ENCODE measurements at places on chromosomes 2 and 18. TPM values are rescaled to one million over a fixed set of nuclear protein-coding genes. Genes with fewer than 3 reads are reported as not detected.

- no peak for DNase-seq
Measured at GRCh38 chr2:16142383-16143361, 202.3 kb downstream of the MYCN start.

DNA sequence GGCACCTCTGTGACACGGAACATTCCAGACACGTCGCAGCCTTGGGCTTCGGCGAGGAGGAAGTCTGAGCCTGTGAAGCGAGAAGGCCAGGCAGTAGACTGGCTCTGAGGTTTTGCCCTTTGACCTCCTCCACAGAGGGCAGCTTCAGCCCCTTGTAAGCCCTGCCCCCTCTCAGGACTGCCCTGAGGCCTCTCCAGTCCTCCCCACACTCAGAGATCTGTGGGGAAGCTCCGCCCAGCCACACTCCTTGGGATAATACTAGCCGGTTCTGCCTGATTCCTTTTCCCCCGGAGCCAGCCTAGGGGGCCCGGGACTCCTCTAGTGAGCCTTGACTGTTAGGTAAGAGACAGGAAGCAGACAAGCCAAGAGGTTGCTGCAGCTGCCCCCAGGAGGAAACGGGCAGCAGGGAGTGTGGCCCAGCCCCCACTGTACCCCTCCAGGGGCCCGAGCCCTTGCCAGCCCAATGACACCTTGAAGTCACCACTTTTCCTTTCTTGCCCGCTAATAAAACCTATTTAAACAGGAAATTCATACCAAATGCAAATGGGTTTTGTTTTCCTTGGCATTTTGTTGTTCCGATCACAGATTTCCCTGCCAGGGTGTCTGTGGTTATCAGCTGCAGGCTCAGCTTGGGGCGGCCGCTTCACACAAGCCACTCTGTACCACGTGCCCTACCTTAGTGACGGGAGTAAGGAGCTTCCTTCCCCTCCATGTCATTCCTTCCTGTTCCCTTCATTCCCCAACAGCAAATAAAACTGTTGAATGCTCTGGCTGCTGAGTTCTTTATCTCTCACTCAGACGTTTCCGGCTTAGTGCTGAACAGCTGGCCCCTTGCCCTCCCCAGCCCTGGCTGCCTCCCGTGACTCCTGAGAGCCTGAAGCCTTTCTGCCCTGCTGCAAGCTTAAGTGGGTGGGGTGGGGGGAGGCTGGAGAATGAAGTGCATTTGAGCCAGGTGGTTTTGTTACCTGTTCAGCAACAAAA lies 124.7 kb downstream of the CABLES1 start:
- peak; percentile 72 for DNase-seq

CYP26B1 gene
- 5.8 TPM for total RNA-seq

DNA sequence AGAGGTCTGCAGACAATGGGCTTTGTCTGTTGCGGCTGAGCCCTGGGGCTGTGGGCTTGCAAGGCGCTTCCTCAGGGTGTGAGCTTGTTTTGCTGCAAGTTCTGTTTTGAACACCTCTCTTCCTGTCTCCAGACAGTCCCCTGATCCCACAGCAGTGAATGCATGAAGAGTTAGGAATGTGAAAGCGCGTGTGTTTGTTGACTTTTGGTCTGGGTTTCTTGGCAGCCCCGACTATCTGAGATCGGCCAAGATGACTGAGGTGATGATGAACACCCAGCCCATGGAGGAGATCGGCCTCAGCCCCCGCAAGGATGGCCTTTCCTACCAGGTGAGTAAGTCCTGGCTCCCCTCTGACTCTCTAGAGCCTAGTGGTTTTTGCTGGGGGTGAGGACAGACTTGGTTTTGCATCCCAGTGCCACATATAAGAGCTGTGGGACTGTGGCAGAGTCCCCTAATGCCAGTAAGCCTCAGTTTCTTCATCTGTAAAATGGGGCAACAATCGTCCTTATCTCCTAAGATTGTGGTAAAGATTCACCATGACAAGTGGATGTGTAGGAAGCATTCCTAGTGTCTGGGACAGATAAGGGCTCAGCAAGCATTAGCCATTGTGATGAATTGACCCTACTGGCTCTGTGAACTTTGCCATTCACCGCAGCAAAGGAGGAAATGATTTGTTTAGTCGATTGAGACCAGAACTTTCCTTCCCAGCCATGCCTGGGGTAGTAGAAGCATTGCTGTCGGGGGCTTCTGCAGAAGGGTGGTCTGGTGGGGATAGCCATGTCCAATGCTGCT lies 3.0 kb downstream of the LBH start:
- DNase-seq: no peak

DNA sequence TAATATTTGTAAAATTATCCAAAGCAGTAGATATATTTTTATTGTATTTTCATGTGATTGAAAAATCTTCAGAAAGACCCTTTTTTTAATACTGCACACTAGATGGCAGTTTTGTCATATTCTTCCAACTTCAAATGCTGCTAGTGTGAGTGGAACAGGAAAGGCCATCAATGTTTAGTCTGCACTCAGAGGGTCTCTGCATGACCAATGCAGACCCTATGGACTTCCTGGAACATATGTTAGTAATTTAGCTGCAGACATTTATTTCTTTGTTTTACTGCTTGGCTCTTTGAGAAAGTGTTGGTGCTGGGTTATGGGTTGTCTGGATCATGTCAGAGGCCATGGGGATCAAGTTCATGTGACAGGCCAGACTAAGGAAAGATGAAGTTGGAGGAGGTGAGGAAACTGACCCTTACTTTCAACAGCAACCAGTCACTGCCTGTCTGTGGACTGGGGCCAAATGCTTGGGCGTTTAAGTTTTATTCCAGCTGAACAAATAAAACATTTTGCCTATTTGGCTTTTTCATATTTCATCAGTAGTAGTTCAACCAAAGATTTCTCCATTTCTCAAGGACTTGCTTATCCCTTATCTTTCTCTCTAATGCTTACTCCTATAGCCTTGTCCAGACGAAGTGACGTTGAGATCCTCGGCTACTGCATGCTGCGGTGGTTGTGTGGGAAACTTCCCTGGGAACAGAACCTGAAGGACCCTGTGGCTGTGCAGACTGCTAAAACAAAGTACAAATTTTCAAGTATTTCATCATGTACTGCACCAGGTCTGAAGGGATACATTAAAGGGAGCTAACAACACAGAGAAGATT lies 84.8 kb downstream of the VRK2 start:
- peak; percentile 24 for DNase-seq

DNA sequence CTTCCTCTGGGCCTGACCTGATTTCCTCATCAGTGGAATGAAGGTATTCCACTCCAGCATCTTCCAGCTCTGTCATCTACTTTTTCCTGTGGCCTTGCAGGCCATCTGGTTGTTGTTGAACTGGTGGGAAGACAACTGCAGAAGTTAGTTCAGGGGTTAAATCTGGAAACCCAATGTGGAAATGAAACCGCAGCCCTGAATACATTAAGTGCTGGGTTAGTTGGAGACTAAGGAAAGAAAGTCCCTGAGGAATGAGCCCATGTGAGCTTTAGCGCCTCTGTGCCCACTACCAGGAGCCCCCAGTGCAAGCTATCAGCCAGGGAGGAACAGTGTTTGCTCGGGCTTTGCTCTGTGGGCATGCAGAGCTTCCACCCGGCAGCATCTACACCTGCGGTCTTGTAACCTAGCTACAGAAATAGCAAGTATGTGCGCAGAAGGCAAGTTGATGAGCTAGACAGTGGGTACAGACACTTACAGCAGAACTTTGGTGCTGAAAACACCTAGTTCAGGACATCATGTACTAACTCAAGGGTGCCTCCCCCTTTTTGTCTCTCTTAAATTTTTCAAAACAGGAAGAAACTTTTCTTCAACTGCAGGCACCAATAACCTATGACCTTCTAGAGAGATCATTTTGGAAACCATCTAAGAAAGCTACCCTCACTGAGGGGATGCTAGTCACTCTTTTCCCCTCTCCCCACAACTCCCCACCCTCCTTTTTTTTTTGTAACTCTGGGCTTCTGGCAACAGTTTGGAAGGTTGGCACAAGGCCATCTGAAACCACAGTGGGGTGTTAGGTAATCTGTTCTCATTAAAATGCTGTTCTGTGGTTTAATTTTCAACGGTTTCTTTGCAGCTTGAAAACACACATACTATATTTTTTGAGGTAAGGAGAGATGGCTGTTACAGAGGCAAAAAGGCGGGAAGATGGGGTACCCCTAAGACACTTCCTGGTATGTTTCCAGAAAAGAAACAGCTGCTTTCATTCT lies 18.3 kb upstream of the CXCR4 start:
- DNase-seq: no peak

DNA sequence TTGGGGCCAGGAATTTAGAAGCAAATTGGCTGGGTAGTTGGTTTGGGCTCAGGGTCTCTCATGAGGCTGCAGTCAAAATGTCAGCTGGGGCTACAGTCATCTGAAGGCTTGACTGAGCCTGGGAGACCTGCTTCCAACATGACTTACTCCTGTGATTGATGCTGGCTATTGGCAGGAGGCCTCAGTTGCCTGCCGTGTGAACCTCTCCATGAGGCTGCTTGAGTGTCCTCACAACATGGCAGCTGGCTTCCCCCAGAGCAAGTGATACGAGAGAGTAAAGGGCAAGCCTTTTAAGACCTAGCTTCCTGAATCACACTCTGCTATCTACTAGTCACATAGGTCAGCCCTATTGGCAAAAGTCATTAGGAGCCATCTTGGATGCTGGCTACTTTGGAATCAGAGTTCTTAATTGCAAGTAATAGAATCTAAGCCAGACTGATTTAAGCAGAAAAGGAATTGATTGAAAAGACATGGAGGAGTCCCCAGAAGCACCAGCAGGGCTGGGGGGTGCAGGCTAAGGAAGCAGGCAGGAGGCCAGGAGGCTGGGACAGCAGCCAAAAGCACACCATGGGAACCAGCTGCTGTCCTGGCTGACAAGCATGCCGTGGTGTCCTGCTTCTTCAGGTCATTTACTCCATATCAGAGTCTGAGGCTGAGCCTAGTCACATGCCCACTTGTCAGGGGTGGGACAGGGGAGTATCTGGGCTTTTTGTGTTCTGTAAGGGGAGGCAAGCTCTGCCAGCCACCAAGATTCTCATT lies 7.8 kb upstream of the GIGYF2 start:
- DNase-seq: peak; percentile 23

DNA sequence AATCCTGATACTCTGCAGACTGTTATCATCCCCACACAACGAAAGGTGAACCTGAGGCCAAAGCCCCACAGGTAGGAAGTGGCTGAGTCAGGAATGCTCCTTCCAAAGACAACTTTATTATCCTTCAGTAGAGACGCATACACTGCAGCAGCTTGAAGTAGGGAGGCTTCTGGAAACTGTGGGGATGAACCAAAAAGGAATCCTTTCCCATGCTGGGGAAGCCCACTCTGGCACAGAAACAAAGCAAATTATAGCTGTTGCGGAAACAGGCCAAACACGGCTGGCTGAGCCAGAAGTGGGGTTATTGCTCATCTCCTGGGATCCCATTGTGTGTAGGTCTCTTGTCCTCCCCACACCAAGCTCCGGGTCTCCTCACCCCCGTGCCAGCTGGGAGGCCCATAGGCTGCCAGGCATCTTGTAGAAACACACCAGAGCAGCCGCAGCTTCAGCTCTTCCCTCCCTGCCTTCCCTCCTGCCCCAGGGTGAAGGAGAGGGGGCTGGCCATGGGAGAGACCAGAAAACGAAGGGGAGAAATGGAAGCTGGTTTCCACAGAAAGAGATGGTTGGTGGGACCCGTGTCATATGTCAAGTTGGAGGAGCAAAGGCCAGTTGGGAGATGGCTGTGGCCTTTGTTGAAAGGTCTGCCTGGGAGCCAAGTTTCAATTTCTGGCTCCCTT lies 176.9 kb upstream of the NABP1 start:
- peak; percentile 36 for DNase-seq

- DNase-seq: no peak
Measured at GRCh38 chr2:238202326-238203093, 985 bp downstream of the ILKAP start.

GRCh38 chr2:239376351-239376750 lies 24.5 kb downstream of the HDAC4 start:
- no peak for DNase-seq

GATA6 gene
- 221 TPM for total RNA-seq

DNA sequence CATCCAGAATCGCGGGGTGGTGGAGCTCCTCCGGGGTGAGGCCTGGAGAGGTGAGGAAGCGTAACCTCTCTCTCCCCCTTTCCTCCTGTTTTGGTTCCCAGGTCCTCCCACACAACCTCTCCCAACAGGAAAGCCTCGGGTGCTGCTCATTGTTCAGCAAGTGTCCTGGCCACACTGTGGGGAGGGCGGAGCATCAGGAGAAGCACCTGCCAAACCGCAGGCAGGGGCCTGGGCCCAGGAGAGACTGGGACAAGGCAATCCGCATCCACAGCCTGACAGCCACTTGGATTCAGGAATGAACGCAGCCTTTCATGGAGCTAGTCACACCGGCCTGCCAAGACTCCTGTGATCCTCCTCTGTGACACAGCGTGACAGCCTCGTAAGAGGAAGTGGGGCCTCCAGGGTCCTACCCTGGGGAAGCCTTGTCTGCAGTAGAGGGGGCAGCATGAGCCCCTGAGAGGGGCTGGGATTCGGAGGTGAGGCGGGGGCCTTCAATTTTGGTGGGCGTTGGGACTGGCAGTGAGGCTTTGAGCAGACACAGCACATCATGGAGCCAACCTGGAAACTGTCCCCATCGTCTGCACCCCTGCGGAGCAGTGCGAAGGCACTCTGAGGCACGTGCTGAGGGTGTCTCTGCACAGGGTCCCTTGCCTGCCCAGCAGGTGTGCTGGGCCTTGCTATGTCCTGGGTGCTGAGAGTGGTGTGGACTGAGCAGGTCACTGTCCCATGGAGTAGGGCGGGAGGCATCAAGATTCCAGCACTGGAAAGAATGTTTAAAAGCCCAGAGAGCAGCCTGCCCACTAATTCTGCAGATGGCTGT lies 62.2 kb downstream of the EDAR start:
- no peak for DNase-seq

Measured in ovary (tissue), 10 donors.